Hematopoietic multipotent progenitor cell (in vitro differentiated cells): ENCODE measurements at places on chromosomes 4 and X. TPM values are rescaled to one million over a fixed set of nuclear protein-coding genes. Genes with fewer than 3 reads are reported as not detected.

DNA sequence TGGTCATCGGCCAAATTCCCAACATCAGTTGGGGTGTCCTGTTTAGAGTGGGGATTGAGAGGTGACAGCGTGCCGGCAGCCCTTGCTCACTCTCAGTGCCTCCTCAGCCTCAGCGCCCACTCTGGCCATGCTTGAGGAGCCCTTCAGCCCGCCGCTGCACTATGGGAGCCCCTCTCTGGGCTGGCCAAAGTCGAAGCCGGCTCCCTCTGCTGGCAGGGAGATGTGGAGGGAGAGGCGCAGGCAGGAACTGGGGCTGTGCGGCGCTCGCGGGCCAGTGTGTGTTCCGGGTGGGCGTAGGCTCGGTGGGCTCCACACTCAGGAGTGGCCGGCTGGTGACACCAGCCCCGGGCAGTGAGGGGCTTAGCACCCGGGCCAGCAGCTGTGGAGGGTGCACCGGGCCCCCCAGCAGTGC is 7.1 kb upstream of the CENPU start:
- no peak for DNase-seq

- DNase-seq = no peak
Observed at GRCh38 chrX:37976153-37976552, 30.2 kb upstream of the SYTL5 start.

- DNase-seq = no peak
Observed at GRCh38 chr4:2042204-2042946, 16.8 kb upstream of the NAT8L start.

DNA sequence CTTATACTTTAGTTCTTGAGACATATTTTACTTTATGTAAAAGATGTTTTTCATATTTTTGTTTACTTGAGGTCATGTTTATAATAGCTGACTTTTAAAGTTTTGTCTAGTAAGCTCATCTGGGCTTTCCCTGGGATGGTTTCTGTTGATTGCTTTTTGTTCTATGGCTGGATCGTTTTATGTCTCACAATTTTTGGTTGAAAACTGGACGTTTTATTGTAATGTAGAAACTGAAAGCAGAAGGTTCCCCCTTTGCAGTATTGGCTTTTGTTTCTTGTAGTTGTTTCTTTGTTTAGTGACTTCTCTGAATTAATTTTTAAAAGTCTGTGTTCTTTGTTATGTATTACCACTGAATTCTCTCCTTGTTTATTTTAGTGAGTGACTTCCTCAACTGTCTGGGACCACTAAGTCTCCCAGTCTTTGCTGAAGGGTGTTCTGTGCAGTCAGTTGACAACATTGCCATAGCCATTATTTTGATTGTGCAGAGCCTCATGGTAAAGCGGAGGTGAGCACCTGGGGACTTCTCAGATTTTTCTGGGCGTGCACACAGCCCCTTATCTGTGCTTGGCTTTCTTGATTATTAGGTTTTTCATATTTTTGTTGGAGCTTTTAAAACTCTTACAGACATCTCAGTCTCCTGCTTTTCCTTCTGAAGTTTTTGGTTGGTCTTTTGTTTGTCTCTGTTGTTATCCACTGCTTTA is 31.0 kb downstream of the KDM6A start:
- no peak for DNase-seq

GRCh38 chrX:124086411-124086810 is 124.9 kb downstream of the STAG2 start:
- no peak for DNase-seq

- no peak for DNase-seq
Observed at GRCh38 chr4:152516156-152516555, 19.7 kb downstream of the FBXW7 start.

- DNase-seq = peak; percentile 5
Observed at GRCh38 chrX:84186603-84187532, 1.1 kb downstream of the RPS6KA6 start.

- no peak for DNase-seq
Observed at GRCh38 chr4:105924341-105924740, 29.1 kb downstream of the NPNT start.

DNA sequence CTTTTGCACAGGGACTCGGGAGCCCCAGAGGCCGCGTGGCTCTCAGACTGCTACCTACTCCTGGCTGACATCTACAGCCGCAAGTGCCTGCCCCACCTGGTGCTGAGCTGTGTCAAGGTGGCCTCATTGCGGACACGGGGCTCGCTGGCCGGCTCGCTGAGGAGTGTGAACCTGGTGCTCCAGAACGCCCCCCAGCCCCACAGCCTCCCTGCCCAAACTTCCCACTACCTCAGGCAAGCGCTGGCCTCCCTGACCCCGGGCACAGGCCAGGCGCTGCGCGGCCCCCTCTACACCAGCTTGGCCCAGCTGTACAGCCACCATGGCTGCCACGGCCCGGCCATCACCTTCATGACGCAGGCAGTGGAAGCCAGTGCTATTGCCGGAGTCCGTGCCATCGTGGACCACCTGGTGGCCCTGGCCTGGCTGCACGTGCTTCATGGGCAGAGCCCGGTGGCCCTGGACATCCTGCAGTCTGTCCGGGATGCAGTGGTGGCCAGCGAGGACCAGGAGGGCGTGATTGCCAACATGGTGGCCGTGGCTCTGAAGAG is 28.8 kb downstream of the SH3TC1 start:
- no peak for DNase-seq

The PDE6B gene
- 36.4 TPM for total RNA-seq

The LIN54 gene
- 19.1 TPM for total RNA-seq
